Fibroblast of skin of left biceps (primary cell): ENCODE measurements at places on chromosomes 11 and 22.

- no peak for DNase-seq
Measured at GRCh38 chr11:35487532-35488078, 37.8 kb downstream of the PAMR1 start.

- DNase-seq = no peak
Measured at GRCh38 chr11:102878595-102878994, 3.8 kb upstream of the MMP12 start.

DNA sequence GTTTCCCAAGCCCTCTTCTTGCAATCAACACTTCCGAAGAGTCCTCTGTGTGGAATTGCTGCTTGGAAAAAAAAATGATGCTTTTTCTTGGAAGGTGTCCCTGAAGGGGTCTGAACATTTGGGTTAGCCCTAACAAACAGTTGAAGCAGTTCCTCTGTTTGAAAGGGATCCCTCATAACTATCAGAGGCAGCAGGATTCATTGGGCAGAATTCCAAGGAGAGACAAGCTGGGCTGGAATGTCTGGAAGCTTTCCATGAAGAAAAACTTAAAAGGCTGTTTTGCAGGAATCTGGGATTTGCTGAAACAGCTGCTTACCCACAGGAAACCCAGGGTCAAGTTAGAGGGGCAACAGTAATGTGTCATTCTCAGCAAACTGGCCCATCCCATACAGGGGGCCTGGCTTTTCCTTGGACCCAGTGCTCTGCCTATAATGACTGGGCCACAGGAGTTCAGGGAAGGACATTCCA is 3.1 kb downstream of the CSNK2A3 start:
- peak; percentile 84 for DNase-seq

GRCh38 chr11:110455718-110456117 is 26.0 kb downstream of the FDX1 start:
- no peak for DNase-seq

DNA sequence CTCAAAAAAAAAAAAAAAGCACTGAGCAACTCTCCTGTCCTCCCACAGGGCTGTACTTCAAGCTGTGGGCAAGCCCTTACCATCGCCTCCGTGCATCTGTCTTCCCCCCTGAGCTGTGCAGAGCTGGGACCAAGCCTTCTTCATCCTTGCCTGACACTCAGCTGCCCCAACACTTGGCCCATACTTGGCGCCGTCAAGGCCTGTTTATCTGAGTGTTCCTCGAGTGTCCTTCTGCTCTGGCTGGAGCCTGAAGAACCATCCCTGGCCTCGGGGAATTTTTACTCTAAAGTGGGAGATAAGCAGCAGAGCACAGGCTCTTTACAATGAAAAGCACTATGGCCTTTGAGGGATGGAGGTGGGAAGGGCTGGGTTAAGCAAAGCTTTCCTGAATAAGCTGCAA is 1.6 kb upstream of the TIRAP start:
- DNase-seq = no peak

- no peak for DNase-seq
Measured at GRCh38 chr11:86370922-86371594, 3.6 kb upstream of the CCDC81 start.

DNA sequence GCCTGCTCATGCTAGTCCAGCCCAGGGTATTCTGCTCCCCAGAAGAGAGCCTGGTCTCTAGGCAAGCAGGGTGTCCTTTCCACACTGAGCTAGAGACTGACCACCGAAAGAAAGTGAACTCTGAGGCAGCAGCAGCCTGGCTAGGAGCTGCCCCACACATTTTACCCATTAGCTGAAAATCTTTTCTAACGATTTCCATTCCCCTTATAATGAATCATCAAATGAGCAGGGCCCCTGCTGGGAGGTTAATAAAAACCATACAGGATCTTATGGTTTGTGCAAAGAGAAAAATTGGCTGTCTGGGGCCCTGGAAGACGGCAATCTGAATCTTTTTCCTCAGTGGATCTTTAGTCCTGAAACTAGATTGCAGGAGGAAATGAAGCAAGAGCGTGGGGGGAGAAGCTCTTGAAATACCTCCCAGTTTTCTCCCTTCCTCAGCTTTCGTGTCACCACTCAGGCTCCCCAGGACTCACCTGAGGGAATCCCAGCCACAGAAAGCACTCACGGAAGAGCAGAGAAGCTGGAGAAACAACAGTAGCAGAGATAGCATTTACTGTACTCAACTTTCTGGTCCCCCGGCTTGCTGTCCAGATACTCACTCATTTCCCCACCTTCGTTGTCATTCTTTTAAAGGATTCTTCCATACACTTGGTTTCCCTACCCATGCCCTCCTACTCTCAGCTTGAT is 74.7 kb upstream of the CD44 start:
- DNase-seq = peak; percentile 91

DNA sequence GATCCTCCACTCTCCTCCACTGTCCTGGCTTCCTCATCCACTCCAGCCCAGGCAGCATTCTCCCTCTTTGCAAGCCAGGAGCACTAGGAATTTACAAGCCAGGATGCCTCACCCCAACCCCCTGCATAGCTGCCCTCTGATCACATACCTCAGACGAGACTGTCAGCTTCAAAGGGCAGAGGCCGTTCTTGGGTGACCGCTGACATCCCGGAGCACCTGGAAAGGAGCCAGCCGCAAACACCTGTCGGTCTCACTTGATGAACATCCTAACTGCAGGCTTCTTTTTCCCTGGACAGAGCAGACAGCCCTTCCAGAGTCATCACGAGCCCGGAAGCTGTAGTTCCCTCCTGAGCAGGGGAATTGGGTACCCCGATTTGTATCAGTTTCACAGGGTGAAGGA is 451.3 kb upstream of the B3GAT1 start:
- no peak for DNase-seq

GRCh38 chr11:64395545-64396078 is 36.6 kb downstream of the RPS6KA4 start:
- no peak for DNase-seq

GRCh38 chr22:27219036-27219435 is 561.6 kb downstream of the MIAT start:
- no peak for DNase-seq

- no peak for DNase-seq
Measured at GRCh38 chr11:8271106-8271886, 7.6 kb upstream of the LMO1 start.

GRCh38 chr22:38866399-38867123 is 5.5 kb downstream of the CBX6 start:
- DNase-seq = no peak

GRCh38 chr11:77630157-77630710 is 7.4 kb downstream of the CLNS1A start:
- DNase-seq = no peak

DNA sequence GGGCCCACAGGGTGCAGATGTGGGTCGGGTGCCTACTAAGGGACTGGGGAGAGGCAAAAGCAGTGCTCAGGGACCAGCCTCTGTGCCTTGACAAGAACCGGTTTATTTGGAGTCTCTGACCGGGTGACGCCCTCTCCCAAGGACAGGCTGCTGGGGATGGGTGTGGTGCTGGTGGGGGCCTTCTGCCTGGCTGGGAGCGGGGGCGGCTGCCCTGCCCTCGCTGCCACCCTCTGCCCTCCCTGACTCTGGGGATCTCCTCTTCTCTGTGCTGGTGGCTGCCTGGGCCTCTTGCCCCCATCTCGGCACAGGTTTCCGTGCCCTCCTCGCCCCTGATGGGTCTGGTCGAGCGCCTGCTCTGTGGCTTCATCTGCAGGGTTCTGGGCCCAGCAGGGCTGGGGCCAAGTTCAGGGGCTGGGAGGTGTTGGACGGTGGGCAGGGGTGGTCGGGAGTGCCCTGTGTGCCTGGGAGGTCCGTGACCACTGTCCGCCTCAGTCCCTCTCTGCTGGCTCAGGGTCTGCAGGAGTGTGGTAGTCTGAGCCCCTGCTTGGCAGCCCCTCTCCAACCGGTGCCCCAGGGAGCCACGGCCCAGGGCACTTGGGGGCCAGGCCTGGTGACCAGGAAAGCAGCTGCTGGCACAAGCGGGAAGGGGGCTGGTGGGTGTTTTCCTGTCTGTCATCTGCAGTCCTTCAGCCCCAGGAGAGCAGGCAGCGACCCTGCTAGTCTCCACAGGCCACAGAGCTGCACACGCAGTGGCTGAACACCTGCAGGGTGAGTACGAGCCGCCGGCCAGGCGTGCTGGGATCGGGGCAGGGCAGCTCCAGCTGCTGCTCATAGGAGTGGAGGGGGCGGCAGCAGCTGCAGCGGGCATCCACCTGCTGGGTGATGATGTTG is 23.5 kb downstream of the MUC6 start:
- DNase-seq = no peak

- no peak for DNase-seq
Measured at GRCh38 chr22:48464246-48464645, 1363.4 kb downstream of the BRD1 start.

GRCh38 chr22:39917197-39917643 is 16.3 kb downstream of the GRAP2 start:
- DNase-seq = no peak

- DNase-seq = no peak
Measured at GRCh38 chr11:32891657-32892354, 805 bp upstream of the QSER1 start.

- no peak for DNase-seq
Measured at GRCh38 chr11:47552056-47552565, 821 bp downstream of the CELF1 start.

- no peak for DNase-seq
Measured at GRCh38 chr11:16337421-16338213, 18.7 kb downstream of the SOX6 start.

GRCh38 chr11:129612447-129612961 is 203.1 kb upstream of the TMEM45B start:
- DNase-seq = no peak

- DNase-seq = peak; percentile 79
Measured at GRCh38 chr11:128409476-128409875, 177.9 kb downstream of the ETS1 start.

GRCh38 chr22:43853328-43853931 is 8.9 kb downstream of the SULT4A1 start:
- no peak for DNase-seq

GRCh38 chr11:44408711-44409470 is 99.0 kb upstream of the ALX4 start:
- no peak for DNase-seq

- DNase-seq = no peak
Measured at GRCh38 chr11:3004481-3004880, 12.4 kb upstream of the NAP1L4 start.

DNA sequence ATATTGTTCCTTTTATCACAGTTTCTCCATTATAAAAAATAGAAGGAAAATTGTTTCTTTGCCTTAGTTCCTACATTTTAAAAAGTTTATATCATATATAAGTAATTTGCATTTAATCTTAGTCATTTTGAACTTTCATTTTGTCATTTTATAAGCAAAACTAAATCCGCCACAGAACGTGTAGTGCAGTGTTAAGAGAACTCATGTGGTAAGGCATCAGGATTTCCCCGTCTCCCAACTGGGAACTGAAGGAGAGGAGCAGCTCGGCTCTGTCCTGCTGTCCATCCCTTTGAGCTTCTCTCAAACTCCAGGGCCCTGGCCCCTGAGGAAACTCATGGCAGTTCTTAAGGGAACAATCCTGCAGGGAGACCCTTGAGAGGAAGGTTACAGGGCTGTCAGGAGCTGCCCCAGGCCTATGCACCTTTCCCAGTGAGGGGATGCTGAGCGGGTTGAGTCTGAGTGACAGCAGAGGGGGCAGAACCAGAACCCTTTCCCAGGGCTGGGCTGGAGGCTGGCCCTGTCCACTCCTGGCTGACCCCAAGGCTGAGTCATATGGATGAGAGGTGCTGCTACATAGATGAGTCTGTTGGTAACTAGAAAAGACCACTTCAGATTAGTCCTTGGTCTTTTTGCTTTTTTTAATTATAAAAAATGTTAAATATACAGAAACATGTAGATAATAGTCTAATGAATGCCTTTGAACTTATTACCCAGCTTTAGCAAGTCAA is 333.1 kb downstream of the TBC1D22A start:
- no peak for DNase-seq

GRCh38 chr11:78564490-78565467 is 9.9 kb downstream of the NARS2 start:
- peak; percentile 75 for DNase-seq

DNA sequence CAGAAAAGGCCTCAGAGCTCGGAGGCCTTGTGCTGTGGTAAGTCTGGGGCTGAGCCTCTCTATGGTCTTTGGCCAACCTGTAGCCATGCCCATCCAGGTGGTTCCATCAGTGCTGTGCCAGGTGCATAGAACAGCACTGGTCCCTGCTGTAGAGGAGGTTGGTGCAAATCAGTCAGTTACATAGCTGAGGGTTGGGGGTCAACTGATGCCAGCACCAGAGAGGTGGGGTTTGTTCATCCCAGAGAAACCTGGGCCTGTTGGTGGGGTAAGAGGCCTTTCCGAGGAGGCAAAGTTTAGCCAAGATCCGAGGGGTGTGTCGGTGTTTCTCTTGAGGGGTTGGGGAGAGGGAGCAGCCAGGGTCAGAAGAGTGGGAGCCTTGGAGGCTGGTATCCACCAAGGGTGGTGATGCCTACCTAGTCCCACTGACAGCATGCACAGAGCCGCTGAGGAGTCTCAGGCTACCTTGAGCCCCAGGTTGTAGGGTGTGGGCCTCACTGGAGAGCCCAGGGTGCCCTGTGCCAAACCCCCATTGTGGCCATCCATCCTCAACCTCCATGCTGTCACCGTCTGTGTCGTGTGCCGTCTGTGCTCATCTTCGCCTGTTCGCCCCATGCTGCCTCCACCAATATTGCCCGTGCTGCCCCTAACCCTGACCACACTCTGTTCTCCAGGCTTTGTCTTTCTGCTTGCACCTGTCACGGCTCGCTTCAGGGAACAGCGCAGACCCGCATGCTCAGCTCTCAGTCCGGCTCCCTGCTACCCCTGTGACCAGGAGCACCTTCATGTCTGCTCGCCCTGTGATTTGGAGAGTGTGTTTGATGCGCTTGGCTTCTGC is 78.7 kb upstream of the SUSD2 start:
- DNase-seq = no peak

DNA sequence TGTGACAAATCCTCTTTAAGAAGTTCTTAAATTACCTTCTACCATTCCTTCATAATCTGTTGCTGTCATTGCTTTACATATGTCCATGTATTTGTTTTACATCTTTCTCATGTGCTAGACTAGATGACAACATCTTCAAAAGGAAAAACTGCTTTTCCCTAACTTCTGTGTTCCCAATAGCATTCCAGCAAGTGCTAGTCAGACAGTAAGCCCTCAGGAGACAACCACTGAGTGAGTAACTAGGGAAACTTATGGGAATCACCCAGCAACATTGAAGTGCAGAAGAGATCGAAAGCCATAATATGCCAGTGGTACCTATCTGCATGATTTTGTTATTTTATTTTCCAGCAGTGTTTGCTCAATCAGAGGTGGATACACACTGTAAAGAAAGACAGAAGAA is 889.7 kb upstream of the API5 start:
- DNase-seq = peak; percentile 12

DNA sequence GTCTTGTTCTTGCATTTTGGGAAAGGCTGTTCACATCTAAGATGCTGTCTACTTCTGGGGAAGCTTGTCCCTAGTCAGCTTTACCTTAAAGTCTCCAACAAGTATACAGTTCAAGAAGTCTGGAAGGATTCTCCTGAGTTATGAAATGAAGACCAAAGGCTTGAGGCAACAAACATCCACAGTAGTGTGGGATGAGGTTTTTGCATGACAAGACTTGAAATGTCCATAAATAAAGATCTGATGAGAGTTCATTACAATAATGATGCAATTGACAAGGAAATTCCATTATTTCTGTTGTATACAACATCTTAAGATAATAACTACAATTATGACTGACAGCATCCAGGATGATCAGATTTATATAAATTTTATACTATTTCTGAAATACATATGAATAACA is 21.3 kb upstream of the KDM4E start:
- no peak for DNase-seq

- no peak for DNase-seq
Measured at GRCh38 chr11:93392867-93393266, 62.3 kb downstream of the DEUP1 start.
